Stimulated activated CD8-positive, alpha-beta memory T cell treated with anti-CD3 and anti-CD28 coated beads, Interleukin-4, amount 100 ng/mL, for 48 hours (primary cell): ENCODE measurements at places on chromosomes 4 and X.

DNA sequence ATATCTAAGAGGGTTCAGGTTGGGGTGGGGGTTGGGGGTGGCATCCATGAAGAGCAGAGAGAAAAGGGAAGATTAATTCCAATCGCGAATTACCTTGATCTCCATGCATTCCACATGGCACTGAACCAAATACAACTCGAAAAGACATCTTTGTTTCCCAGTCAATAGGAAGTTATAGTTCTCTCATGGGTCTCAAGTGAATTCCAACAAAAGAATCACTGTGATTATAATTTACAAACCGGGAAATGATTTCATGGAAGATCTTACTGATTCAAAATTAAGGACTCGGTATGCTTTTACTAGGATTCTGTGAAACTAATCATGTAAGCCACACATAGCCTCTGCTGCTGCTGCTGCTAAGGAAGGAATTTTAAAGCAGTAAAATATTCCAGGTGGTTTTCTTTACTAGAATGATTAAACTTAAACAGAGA, 26.6 kb upstream of the AMELX start:
- DNase-seq, result no peak

GRCh38 chr4:117577686-117578311, 456.5 kb upstream of the NDST3 start:
- no peak for DNase-seq

GRCh38 chr4:71303850-71304249, 35.0 kb upstream of the SLC4A4 start:
- DNase-seq, result no peak

DNA sequence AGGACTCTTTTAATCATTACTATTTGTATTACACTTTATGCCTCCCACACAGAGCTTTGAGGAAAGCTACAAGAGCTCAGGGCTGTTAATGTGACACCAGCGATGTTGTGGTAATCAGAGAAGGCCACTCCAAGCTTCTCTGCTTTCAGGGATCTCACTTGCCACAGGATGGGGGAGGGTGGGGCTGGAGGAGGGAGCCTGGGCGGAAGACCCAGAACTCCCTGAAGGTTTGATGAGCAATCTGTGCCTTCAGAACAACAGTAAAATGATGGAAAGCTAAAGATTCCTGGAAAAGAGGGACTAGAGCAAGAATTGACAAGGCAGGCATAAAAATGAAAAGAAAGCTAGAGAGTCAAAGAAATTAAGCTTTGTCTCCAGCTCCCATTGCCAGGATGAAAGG, 75.6 kb downstream of the MAML3 start:
- DNase-seq, result no peak

- DNase-seq, result no peak
These were observed 338.9 kb downstream of the DHX15 start for GRCh38 chr4:24245491-24245820.

- DNase-seq, result no peak
These were observed 22.2 kb upstream of the GCNA start for GRCh38 chrX:71556036-71556435.

GRCh38 chr4:112645541-112646329, 8.8 kb downstream of the LARP7 start:
- DNase-seq, result no peak

GRCh38 chrX:111585337-111585736, 73.9 kb downstream of the SERTM2 start:
- DNase-seq, result no peak

DNA sequence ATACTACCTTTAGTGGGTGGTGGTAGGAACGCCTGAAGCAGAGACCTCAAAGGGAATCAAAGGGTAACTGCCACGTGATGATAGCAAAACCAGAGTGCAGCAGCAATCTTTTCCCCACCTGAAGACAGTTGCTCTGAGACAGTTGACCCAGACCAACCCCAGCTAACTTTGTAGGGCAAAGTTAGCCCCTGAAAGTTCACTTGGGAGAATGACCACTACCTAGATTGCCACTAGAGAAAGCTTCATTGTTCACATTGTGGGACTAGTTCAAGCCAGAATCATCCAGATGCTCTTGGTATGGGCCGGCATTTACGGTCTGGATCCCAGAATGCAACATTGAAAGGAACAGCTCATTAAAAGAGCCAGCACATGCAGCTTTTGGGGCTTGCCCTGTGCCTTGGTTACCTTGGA, 4.1 kb downstream of the SEPTIN6 start:
- no peak for DNase-seq

DNA sequence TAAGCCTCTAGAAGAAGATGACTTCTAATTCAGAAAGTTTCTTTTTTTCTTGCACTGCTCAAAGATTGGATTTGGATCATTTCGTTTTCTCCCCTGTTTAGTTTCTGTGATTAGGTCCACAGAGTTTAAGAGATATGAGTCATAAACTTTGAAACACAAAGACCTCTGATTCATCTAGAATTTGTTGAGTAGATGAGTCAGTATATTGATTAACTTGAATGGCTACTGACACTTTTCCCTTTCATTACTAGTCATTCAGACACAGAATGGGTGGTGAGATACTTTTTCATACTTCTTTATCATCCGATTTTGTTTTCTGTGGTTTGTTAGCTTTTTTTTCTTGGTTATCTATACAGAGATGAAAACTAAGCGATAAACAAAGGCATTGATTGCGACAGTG, 34.1 kb upstream of the AFF2 start:
- DNase-seq, result no peak

GRCh38 chr4:82373486-82373815, 340 bp downstream of the HNRNPD start:
- no peak for DNase-seq

GRCh38 chrX:40346379-40346778, 234.4 kb upstream of the ATP6AP2 start:
- no peak for DNase-seq

GRCh38 chrX:69029771-69030170, 135.5 kb downstream of the PJA1 start:
- no peak for DNase-seq
